ENCODE measurements at places on chromosomes 3 and 15.

DNA sequence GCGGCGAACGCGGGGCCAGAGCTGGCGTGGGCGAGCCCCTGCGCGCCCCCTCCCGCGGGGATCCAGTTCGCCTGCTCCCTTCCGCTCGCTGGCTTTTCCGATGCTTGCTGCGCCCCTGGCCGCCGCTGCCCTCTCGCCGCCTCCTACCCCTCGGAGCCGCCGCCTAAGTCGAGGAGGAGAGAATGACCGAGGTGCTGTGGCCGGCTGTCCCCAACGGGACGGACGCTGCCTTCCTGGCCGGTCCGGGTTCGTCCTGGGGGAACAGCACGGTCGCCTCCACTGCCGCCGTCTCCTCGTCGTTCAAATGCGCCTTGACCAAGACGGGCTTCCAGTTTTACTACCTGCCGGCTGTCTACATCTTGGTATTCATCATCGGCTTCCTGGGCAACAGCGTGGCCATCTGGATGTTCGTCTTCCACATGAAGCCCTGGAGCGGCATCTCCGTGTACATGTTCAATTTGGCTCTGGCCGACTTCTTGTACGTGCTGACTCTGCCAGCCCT is 721 bp downstream of the P2RY1 start:
- no peak for DNase-seq

DNA sequence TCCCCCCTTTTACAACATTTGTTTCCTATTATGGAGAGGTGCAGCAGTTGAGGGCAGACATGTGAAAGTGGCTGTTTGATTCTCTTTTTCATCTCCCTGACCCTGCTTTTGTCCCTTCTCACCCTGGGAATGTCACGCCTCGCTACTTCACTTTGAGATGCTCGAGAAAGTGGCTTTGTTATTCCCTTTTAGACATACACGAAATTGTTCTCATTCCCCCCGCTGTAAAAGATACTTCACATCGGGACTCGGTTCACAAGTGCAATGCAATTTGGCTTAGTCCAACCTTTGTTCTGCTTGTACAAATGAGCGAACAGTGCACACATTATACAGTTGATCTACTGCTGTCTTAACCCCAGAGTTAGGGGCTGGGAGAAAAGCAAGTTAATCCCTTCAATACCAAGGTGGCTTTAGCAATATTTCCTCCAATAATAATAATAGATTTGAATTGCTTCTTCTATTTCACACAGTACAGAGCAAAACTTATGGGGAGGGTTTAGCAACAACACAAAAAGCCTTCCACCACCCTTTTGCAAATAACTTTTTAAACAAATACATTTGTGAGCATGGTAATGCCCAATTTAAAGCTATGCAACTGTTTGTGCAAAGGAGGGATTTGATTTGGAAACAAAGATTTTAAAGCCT is 5.7 kb upstream of the FOXB1 start:
- DNase-seq = no peak

GRCh38 chr3:134462331-134462941 is 23.3 kb downstream of the ANAPC13 start:
- no peak for DNase-seq

- DNase-seq = no peak
Observed at GRCh38 chr3:35932995-35933394, 293.7 kb downstream of the ARPP21 start.

- no peak for DNase-seq
Observed at GRCh38 chr3:139745831-139746230, 68.1 kb upstream of the NMNAT3 start.

DNA sequence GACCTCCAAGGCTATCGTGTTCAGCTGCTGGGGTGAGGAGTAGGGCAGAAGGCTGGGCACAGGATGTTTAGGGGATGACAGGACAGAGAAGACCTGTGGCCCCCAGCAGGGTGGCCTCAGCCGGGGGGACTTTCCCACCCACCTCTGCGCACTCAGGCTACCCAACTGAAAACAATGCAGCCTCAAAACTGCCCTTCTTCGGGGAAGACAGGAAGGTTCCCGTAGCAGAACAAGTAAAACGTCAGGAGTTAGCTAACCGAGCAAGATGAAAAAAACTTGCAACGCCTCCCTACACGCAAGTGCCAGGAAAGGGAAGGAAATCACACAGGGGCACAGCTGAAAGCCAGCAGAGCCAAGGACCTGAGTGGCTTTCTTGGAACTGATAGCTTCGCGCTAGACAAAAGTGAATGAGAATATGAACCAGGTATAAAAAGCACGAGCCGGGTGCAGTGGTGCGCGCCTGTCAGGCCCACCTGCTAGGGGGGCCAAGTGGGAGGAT is 38.4 kb upstream of the FURIN start:
- DNase-seq = no peak

DNA sequence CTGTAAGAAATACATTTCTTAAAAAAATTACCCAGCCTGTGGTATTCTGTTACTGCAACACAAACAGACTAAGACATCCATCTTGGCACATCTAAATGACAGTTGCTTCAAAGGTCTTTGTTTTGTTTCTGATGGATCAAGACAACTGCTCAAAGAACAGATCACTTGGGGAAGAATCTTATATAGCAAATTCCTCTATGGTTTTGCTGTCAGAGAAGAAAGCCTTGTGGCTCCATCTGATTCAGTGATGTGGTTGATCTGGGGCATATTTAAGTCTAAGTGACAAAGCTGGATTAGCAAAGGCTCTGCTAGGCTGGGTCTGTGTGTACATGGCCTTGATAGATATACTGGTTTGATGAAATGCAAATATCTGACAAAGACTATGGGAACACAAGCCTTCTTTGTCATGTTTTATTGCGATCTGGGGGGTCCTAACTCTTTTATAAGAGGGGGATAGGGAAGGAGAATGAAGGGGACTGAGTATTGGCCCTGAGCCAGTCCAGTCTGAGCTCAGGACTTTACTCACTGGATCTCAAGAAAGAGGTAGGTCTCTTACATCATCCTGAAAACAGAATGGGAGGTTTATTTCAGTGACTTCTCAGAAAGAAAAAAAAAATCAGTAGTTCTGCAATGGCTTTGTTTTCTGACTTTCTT is 14.3 kb upstream of the LIMD1 start:
- DNase-seq = no peak

GRCh38 chr3:131216801-131217200 is 164.8 kb upstream of the NUDT16 start:
- no peak for DNase-seq

GRCh38 chr3:24679429-24679828 is 184.8 kb upstream of the THRB start:
- no peak for DNase-seq

DNA sequence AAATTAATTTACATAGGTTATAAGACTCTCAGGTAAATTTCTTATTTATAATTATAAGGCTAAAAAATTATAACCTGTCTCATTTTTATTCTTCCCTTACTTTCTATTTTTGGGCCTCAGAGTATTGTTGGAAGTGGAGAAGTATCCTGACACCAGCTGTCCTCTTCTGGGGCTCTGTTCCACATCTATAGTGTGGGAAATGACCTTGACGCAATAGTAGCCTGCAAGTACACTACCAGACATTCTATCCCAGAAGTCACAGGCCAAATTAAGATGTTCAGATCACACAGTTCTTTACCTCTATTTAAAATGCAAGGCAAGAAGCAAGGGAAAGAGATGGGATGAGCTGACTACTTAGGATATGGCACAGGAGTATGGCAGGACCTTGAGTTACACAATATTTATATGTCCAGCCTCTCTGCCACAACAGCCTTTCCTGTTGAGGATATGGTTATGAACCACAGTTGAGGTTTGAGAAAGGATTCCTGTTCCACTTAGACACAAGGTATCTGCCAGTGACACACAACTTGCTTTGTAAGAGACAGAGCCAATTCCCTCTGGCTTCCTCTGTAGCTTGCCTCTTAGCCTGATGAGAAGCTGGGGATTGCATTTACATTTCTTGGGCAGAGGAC is 158.0 kb upstream of the IL12A start:
- no peak for DNase-seq

- no peak for DNase-seq
Observed at GRCh38 chr3:32886296-32886695, 65.1 kb upstream of the CCR4 start.

- no peak for DNase-seq
Observed at GRCh38 chr15:51869060-51869421, 39.6 kb downstream of the TMOD3 start.

- no peak for DNase-seq
Observed at GRCh38 chr15:95131131-95131556, 899.8 kb downstream of the MCTP2 start.

- DNase-seq = no peak
Observed at GRCh38 chr3:128597900-128598299, 52.7 kb downstream of the RPN1 start.

GRCh38 chr3:134487406-134487805 is 1.5 kb downstream of the CEP63 start:
- DNase-seq = no peak

- DNase-seq = no peak
Observed at GRCh38 chr3:76152028-76152427, 366.7 kb upstream of the ZNF717 start.

DNA sequence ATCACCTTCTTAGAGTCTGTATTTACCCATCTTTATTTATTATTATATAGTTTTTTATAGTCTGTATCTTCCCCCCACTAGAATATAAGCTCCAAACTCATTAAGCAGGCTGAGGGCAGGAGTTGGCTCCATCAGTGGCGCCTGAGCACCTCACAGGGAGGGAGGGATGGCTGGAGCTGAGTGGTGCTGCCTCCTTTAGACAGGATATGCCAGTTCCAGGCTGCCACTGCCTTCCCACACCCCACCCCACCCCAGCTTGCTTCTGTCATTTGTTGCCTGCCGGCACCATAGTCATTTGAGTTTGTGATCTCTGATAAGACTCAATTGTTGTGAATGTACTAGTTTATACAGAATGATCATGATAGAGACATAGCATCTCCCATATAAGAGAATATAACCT is 85.5 kb downstream of the KLHL25 start:
- DNase-seq = no peak

DNA sequence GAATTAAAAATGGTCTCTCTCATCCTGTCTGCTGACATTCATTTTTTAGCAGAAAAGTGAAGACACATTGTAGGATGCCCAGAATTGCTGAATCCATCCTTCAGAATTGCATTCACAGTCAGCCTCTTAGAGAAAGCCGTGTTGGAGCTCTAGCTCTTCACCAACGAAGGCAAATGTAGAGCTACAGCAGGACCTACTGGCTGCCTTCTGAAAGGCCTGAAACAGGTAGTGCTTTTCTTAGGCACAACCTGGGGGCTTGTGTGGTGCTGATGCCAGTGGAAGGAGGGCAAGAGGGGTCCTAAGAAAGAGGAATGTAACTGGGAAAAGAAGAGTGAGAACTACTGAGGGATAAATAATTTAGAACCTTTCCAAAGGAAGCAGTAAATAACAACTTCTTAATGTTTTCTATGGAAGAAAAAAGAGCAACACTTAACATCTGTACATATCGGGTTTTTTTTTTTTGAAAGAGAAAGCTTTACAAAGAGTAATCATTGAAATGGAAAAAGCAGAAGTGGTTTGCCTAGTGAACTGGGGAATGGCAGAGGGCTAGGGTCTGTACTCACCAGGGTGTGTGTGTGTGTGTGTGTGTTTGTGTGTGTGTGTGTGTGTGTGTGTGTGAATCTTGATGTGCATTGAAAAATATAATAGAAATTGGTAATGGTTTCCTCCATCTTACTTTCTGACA is 297.8 kb downstream of the SATB1 start:
- DNase-seq = no peak

DNA sequence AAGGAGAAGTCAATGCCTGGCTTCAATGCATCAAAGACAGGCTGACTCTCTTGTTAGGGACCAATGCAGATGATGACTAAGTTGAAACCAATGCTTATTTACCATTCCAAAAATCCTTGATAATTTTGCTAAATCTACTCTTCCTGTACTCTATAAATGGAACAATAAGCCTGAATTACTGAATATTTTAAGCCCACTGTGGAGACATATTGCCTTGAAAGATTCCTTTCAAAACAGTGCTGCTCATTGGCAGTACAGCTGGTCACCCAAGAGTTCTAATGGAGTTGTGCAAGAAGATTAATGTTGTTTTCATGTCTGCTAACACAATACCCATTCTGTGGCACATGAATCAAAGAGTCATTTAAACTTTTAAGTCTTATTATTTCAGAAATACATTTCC is 181.0 kb upstream of the CBLB start:
- no peak for DNase-seq

- no peak for DNase-seq
Observed at GRCh38 chr3:190458040-190458439, 8.3 kb upstream of the TMEM207 start.

- DNase-seq = no peak
Observed at GRCh38 chr3:149933858-149934257, 36.8 kb downstream of the PFN2 start.

GRCh38 chr3:189157232-189158007 is 14.4 kb upstream of the TPRG1 start:
- no peak for DNase-seq

DNA sequence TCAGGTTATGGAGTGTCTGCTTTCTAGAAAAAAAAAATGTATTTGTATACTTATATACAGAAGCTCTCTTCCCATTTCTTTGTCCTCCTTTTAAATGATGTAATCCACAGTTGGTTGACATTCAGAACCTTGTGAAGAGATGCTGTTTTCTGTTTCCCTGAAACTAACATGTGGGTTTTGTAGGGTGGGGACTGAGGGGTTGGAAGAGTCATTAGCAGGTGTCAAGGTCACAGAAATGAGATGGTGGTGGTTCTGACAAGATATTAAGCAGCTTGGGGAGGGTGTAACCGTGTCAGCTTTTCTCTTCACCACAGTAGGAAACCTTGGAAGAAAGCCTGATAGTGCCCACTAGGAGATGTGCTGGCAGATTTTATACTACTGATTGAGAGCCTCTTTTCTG is 2.4 kb downstream of the RASA2 start:
- no peak for DNase-seq

DNA sequence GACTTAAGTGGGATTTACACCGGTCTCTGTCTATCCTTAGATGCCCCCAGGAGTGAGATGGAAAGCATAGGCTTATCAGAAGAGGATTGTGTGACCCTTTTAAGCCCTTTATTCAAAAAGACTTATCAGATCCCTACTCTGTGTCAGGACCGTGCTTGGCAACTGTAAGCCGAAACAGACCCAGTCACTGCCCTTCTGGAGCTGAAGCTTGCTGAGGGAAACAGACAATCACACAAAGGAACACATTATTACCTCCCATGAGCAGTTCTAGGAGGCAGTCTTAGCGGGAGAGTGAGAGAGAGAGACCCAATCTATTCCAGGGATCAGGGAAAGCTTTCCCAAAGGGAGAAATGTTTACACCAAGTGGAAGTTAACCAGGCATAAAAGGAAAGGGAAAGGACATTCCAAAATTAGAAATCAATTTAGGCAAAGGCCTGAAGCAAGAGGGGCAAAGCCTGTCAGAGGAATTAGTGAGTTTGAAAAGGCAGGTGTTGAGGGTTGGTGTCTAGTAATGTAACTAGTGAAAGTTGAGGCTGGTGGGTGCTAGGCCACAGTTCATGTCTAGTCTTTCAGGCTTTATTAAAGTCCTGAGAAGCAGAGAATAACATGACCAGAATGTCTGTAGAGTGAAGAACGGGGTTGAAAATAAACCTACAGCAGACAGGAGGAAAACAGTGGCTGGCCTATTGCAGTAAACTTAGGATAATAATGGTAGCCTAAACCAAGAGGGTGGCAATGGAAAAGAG is 86.7 kb downstream of the THBS1 start:
- no peak for DNase-seq

All from activated CD4-positive, CD25-positive, alpha-beta regulatory T cell treated with anti-CD3 and anti-CD28 coated beads, Interleukin-2, amount 50 U/mL, for 72 hours (primary cell).